ENCODE measurements at places on chromosomes 12 and 14.

- DNase-seq: peak; percentile 64
Measured at GRCh38 chr14:50000380-50001150, 107.7 kb downstream of the ARF6 start.

GRCh38 chr12:104694711-104695110 lies 238.0 kb downstream of the CHST11 start:
- DNase-seq: no peak

GRCh38 chr12:68827895-68828671 lies 20.1 kb downstream of the MDM2 start:
- no peak for DNase-seq

- DNase-seq: no peak
Measured at GRCh38 chr12:128745772-128746689, 77.7 kb downstream of the SLC15A4 start.

GRCh38 chr12:16020031-16020430 lies 108.9 kb downstream of the DERA start:
- no peak for DNase-seq

- DNase-seq: no peak
Measured at GRCh38 chr12:54227376-54227775, 38.6 kb upstream of the SMUG1 start.

GRCh38 chr12:57902478-57902969 lies 38.8 kb upstream of the ATP23 start:
- no peak for DNase-seq

DNA sequence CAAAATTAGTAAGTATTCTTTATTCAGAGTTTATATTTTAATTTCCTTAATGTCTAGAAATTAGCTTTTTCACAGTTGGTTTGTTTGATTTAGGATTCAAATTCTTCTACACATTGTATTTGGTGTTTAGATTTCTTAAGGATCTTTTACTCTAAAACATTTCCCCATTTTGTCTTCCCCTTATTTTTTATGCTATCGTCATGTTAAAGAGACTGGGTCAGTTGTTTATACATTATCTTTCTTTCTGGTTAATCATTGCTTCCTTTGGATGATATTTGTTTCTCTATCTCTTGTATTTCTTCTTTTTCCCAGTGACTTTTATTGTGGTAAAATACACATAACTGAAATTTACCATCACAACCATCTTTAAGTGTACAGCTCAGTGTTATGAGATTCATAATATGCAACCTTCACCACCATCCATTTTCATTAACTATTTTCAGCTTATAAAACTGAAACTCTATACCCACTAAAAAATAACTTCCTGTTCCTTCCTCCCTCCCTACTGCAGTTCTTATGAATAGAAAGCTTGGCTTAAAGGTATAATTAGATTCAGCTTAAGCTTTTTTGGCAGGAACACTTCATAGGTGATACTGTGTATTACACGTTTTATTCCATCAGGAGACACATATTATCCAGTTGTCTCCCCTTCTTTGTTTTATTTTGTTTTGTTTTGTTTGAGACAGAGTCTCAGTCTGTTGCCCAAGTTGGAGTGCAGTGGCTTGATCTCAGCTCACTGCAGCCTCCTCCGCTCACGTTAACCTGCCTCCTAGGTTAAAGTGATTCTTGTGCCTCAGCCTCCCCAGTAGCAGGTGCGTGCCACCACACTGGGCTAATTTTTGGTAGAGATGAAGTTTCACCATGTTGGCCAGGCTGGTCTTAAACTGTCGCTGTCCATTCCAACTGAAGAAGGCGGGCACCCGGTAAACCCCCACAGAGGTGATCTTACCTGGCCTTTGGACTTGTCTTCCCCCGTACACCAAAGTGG lies 45.0 kb downstream of the NOPCHAP1 start:
- no peak for DNase-seq

DNA sequence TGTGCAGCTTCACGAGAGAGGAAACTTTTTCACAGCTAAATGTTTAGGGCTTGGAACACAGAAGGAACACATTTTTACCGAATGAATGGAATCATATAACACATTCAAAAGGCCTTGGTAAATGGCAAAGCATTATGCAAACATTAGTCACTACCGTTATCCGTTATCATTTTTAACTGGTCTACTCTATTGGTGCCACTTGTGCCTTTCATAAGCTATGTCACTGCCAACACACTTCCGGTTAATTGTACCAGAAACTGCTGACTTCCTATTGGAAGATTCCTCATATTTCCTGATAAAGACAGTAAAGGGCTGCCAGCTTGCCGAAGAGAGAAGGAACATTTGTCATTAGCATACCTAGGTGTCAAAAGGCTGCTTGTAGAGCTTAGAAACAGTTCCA lies 169.2 kb downstream of the APAF1 start:
- no peak for DNase-seq

GRCh38 chr14:22929961-22930364 lies 787 bp upstream of the PRMT5 start:
- no peak for DNase-seq

DNA sequence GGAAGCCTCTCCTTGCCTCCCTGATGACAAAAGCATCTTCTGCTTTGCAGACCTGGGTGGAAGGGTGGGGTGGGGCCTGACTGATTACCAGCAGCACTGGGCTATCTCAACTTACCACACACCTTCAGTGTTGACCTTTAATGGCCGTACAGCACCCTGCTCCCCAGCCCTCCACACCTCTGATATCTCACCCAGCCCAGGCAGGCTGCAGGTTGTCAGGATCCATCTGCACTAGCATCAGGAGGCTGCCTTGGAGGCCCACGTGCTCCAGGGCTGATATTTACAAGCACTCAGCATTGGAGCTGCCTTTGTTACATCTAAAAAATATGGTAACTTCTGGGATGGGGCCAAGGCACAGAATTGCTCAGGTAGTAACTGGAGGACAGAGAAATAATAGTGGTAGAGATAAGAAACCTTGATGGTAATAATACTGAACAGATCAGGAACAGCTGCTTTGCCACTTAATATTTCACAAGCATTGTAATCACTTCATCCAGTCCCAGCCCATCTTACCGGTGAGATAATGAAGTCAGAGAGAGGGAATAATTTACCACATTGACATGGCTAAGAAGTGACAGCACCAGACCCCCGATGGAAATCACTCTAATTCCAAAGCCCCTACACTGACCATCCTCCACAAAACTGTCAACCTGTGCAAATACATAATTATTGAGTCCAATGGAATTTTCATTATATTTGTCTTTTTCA lies 125.2 kb upstream of the RFLNA start:
- no peak for DNase-seq

DNA sequence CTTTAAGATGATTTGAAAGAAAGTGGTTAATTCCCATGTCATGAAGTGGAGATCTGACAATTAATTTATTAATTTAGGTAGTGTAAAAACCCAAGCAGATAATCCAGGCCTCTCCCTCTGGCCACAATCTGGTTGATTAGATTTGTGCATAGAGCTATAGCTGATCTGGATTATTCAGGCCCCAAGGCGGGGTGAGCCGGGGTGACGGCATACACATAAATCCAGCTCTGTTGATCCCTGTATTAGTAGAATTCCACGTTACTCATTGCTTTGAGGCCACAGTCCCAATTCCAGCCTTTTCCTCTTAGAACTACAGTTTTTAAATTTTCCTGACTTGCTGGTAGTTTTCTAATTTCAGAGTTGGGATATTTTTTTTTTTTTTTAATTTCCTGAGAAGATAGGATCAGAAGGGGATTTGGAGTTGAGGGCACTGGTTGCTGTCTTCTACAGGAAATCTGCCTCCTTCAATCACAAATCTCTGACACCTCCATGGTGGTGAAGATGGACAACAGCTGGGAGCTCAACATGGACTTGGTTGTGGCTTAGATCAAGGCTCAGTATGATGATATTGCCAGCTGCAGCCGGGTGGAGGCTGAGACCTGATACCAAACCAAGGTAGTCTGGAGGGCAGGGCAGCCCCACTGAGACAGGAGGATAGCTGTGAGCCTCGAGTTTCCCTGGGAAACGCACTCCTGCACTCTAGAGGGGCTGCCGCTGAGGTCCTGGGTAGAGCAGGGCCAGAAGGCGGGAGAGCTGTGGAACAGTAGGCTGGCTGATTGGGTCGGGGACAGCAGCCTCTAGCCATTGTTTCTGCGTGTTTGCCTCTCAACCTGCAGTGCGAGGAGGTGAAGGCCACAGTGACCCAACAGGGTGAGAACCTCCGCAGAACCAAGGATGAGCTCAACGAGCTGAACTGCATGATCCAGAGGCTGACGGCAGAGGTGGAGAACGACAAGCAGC lies 19.4 kb downstream of the KRT85 start:
- no peak for DNase-seq

- no peak for DNase-seq
Measured at GRCh38 chr12:12927211-12928079, 24.5 kb downstream of the GPRC5D start.

DNA sequence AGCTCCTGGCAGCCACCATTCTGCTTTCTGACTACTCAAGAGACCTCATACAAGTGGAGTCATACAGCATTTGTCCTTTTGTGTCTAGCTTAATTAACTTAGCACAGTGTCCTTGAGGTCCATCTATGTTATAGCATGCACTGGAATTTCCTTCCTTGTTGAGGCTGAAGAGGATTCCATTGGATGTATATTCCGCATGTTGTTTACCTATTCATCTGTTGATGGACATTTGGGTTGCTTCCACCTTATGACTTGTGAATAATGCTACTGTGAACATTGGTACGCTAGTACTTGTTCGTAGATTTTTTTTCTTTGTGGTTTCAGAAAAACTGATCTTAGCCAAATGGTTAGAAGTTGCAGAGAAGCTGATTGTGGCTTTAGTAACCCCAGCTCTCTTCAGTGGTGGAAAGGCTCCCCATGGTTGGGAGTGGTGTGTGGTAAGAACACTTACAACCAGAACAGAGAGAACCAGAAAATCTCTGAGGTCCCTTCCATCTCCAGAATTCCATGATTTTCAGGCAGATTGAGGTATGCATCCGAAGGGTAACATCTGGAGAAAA lies 118.4 kb downstream of the SAMD4A start:
- DNase-seq: no peak

- DNase-seq: no peak
Measured at GRCh38 chr14:74907744-74908143, 15.3 kb downstream of the RPS6KL1 start.

GRCh38 chr14:53547593-53547992 lies 394.5 kb upstream of the DDHD1 start:
- DNase-seq: no peak

DNA sequence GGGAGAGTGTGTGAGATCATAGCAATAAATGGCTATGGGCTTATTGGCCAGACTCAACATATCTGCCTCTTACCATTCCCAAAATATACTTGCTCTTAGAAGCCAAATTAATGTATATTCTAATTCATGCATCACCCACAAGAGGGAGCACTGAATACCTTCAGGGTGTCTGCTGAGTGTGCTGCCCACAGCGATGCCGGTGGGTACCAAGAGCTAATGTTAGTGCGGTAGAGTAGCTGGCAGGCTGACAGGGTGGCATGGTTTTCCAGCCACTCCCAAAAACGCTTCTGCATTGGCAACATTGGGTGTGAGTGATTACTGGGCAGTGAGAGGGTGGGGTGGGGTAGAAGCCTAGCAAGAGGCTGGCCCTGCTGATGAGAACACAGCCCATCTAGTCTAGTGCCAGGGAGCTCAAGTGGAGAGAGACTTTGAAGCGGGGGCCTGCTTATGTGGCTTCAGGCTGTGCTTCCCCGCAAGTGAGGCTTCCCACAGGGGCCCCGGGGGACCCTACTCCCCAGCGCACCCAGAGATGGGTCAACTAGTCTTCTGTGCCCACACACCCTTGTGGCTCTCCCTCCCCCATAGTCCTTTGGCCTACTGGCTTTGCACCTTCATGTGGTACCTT lies 9.2 kb upstream of the PLEKHD1 start:
- no peak for DNase-seq

DNA sequence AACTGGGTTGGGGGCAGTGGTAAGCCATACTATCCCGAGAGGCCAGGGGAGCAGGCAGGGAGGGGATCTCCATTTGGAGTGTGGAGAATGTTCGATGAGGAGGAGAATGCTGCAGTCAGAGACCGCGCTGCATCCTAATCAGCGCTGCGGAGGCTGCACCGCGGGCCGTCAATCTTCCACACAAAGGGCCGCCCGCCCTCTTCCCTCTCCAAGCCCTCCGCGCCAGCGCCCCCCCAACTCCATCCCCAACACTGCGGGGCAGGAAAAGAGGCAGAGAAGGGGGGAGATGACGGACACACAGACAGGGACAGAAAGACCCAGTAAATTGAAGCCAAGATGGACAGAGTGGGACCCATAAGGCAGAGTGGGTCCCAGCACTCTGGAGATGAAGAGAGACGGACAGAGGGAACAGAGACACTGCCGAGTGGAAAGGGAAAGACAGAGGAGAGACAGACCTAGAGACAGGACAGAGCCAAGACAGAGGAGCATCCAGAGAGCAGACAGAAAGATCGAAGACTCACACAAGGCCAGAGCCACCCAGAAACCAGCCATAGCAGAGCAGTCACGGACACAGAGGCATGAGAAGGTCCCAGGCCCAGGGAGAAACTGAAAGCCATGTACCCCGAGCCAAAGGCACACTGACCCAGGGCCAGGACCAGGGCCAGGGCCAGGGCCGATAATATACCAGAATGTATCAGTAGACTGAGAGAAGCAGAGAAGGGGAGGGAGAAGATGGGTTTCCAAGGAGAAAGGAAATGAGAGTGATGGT lies 3.5 kb downstream of the CISTR start:
- DNase-seq: no peak

- DNase-seq: no peak
Measured at GRCh38 chr12:55845785-55846496, 3.2 kb upstream of the MMP19 start.

GRCh38 chr12:111406474-111407376 lies 1.0 kb downstream of the SH2B3 start:
- DNase-seq: no peak

GRCh38 chr12:27583981-27584380 lies 60.0 kb downstream of the PPFIBP1 start:
- no peak for DNase-seq

- DNase-seq: no peak
Measured at GRCh38 chr14:59103396-59103795, 85.1 kb upstream of the DAAM1 start.

DNA sequence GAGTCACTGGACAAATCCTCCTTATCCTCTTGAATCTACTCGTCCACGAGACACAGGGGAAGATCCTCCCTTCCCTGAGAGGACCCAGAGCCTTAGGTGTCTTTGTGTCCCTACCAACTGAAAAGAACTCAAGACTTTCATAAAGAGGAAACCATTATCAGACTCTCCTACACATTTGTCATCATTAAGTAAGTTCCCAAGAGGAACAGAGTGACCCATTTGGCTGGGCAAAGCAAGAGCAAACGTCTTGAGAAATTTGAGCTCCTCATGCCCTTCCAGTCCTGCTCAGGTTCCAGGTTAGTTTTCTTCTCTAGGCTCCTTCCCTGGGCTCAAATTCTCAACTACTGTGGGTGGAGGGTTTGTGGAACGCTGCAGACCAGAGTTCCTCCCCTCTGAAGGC lies 5.7 kb downstream of the MLF2 start:
- no peak for DNase-seq

DNA sequence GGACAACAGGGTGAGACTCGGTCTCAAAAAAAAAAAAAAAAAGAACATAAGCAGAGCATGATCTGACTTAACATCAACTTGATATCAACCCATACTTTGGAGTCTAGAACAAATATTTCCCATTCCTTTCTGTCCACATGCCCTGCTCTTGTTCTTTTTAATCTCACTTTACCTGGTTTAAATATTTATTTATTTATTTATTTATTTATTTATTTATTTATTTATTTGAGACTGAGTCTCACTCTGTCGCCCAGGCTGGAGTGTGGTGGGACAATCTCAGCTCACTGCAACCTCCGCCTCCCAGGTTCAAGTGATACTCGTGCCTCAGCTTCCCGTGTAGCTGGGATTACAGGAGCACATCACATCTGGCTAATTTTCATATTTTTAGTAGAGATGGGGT lies 19.6 kb upstream of the LRP6 start:
- no peak for DNase-seq

- DNase-seq: no peak
Measured at GRCh38 chr12:83015390-83016217, 328.9 kb downstream of the TMTC2 start.

Data from stimulated activated CD8-positive, alpha-beta memory T cell treated with anti-CD3 and anti-CD28 coated beads, Interleukin-12 subunit alpha, Interleukin-12 subunit beta, amount 100 ng/mL, for 1 hour (primary cell).